ENCODE measurements at places on chromosomes 5 and 9.

GRCh38 chr9:122056484-122056883 is 36.6 kb downstream of the TTLL11 start:
- no peak for DNase-seq

GRCh38 chr5:83488271-83488670 is 16.7 kb downstream of the VCAN start:
- DNase-seq = no peak

DNA sequence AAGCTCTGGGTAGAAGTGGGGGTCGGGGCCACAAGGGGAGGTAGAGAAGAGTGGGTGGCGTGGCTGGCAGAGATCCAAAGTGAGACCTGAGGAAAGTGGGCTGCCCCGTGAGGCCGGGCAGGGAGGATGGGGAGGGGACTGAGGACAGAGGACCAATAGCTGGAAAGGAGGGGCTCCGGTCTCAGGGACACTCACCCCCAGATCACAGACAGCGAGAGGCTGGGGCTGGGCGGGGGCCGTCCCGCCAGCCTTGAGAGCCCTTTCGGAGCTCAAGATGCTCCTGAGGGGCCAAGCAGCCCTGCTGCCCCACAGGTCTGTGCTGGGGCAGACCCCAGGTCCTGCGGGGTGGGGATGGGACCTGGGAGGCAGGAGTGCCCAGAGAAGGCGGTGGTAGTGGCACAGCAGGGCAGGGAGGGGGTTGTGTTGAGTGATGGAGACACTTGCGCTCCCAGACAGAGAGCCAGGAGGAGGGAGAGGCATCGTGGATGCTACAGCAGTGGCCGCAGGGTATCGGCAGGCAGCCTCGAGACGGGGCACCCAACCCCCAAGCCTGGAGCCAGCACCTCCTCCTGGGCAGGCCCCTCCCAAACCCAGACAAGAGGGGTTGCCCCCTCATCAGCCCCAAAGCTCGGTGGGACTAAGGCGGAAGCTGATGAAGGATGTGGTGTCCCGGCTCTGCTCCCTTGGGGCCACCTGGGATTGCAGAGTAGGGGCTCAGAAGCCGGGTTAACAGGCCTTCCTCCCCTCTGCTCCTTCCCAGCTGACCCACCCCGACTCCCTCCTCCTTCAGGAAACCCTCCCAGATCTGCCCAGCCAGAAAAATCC is 3.4 kb downstream of the SARDH start:
- DNase-seq = peak; percentile 53

- DNase-seq = no peak
Measured at GRCh38 chr5:154087260-154087659, 48.5 kb downstream of the MFAP3 start.

GRCh38 chr9:114452219-114453165 is 52.8 kb downstream of the WHRN start:
- no peak for DNase-seq

DNA sequence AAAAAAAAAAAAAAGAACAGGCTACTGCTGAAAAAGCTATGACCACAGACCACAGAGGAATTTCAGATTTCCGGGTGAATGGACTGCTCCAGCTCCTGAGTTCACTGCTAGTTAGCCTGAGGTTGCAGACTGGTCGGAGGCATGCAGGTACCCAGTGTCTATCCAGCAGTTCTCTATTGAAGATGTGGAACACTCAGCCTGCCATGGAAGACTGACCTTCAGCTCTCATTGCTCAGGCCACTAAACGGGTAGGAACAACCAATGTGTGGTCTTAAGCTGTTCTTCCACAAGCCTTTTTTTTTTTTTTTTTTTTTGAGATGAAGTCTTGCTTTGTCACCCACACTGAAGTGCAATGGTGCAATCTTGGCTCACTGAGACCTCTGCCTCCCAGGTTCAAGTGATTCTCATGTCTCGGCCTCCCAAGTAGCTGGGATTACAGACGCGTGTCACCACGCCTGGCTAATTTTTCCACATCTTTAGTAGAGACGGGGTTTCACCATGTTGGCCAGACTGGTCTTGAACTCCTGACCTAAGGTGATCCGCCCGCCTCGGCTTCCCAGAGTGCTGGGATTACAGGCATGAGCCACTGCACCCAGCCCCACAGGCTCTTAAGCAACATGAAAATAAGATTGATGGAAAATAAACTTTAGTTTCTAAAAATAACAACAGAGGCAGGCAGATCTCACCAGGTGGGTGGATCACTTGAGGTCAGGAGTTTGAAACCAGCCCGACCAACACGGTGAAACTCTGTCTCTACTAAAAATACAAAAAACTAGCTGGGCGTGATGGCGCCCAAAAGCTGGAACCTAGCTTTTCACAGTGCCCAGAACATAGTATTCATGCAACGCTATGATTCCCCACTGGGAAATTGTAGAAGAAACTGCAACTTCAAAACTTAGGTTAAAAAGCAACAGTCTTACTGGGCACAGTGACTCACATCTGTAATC is 20.0 kb upstream of the NPM1 start:
- no peak for DNase-seq

GRCh38 chr5:57302643-57303042 is 128.8 kb downstream of the GPBP1 start:
- DNase-seq = no peak

- DNase-seq = no peak
Measured at GRCh38 chr5:139494832-139495231, 12.3 kb upstream of the STING1 start.

GRCh38 chr9:36858805-36859375 is 175.2 kb downstream of the PAX5 start:
- DNase-seq = no peak

GRCh38 chr5:8340739-8341344 is 471.9 kb downstream of the MTRR start:
- no peak for DNase-seq

GRCh38 chr9:98231770-98232478 is 23.5 kb downstream of the TBC1D2 start:
- no peak for DNase-seq

- peak; percentile 77 for DNase-seq
Measured at GRCh38 chr5:143405063-143405848, 1.8 kb upstream of the NR3C1 start.

- DNase-seq = no peak
Measured at GRCh38 chr5:138736293-138736692, 16.9 kb upstream of the CTNNA1 start.

DNA sequence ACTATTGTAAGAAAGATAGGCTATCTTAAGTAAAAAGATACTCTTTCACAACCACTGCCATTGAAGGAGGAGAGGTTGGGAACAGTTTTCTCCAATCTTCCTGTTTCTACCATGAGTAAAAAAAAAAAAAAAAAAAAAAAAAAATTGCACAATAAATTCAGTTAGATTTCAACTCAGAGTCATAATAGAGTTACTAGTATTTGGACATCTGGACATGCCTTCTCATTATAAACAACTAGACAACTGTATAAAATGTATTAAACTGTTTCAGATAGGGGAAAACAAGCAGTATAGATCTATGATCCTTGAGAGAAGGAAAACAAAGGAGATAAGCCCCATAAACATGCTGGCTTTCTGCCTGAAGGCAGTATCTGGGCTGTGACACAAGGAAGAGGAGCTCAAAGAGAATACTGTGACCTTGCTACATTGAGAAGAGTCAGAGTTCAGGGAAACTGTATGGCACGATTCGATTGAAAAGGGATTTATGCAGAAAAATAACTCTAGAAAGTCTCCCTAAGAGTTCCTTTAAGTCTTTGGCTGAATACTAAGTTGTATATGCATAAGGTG is 249.2 kb upstream of the POU5F2 start:
- DNase-seq = no peak

DNA sequence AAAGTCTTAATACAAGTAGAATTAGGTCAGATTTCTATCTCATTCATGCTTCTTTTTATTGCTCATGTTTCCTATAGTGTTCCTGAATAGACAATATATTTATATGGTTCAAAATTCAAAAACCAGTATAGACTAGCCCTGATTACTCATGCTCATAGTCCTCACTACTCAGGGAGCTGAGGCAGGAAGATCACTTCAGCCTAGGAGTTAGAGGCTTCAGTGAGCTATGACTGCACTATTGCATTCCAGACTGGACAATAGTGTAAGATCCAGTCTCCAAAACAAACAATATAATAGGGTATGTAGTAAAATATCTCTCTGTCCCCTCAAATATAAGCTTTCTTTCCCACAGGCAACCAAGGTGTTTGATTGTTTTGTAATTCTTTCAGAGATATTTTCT is 2.4 kb downstream of the ANKRD31 start:
- no peak for DNase-seq

Data from GM13976 (cell line).